ENCODE measurements at places on chromosomes 12 and 14.
A peak's percentile ranks its signal among the peaks of the same experiment; 100 is the strongest.

GRCh38 chr14:70618314-70618713 is 17.9 kb upstream of the MED6 start:
- no peak for DNase-seq

- DNase-seq = no peak
Measured at GRCh38 chr12:84412226-84412625, 500.4 kb downstream of the SLC6A15 start.

DNA sequence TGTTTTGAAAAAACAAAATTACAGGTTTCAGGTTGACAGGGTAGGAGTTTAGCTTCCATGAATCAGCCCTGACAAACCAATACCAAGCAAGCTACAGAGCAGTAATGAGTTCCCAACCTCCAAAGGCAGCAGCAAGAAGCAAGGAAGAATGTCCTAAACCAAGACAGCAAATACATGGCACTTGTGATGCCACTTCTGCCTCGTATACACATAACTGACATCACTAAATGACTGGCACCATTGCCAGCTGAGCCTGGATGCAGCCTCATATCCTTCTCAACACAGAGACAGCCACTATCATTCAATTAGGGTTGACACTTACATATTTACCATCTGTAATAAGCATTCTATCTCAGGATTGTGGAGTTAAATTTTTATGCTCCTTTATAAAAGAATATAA is 35.0 kb upstream of the MDM1 start:
- DNase-seq = no peak

- no peak for DNase-seq
Measured at GRCh38 chr12:6507102-6507998, 13.4 kb downstream of the NCAPD2 start.

DNA sequence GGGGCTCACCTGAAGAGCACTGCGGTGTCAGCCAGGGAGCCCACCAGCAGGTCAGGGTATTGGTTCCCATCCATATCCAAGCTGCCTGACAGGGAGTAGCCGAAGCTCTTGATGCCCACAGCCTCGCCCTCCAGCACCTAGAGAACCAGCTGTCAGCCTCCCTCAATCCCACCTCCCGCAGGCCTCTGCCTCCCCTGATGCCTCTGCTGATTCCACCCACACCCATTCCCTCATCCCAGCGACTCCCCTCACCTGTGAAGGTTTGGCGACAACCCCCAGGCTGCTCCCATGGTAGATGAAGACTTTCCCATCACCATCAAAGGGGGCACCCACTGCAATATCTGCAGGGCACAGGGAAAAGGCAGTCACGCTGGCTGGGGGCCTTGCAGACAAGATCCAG is 10.0 kb downstream of the ITGA7 start:
- peak; percentile 27 for DNase-seq

DNA sequence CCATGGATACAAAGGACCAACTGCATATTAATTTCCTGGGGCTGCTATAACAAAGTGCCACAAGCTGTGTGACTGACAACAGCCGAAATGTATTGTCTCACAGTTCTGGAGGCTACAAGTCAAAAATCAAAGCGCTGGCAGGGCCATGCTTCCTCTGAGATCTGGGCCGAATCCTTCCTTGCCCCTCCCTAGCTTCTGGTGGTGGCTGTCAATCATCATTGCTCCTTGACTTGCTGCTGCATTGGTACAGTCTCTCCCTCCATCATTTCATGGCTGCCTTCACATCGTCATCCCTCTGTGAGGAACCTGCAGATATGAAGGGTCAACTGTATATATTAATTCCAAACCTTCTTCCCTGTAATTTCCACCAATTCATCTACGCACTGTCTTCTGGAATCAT is 118.3 kb downstream of the EXOC5 start:
- DNase-seq = no peak

GRCh38 chr12:102107970-102108369 is 11.9 kb downstream of the NUP37 start:
- no peak for DNase-seq

GRCh38 chr12:57096748-57097553 is 8.0 kb downstream of the NAB2 start:
- no peak for DNase-seq

DNA sequence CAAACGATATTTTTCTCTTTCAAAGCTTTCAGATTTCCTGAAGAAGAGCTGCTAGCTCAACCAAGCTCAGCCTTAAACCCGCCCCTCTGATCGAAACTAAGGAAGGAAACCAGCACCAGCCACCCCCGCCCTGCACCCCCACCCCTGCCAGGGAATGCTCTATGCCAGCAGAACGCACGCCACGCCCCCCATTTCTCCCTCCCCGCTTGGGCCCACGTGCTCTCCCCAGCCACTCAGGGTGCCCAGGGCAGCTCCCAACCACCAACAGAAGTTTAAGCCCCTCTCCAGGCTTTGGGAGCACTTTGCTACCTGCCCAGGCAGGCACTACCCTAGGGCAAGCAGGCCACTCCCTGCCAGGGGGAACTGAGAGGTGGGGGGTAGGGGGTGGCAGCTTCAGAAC is 18.8 kb upstream of the KRT78 start:
- DNase-seq = no peak

GRCh38 chr14:86357876-86358275 is 827.9 kb downstream of the FLRT2 start:
- no peak for DNase-seq

GRCh38 chr12:100484891-100485471 is 11.3 kb downstream of the NR1H4 start:
- no peak for DNase-seq

DNA sequence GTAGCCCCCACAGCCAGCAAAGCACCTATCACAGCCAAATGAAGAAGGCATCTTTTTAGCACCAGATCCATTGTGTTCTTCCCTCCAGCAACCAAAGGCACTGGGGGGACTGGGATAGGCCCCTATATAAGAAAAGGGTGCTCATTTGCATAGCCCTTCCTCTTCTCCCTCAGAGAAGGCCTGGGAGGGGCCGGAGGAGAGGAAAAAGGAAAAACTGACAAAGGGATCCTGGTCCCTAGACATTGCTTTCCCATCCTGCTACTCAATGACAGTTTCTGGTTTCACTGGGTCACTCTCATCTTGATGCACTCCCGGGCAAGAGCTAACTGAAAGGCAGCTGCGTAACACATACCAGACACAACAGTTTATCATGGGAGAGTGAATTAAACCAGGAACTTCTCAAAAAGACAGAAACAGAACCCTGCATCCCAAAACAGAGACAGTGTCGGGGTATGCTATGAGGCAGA is at the start of gene PMEL:
Gene PMEL, minus strand, starts transcription at position 102 of the 467 bp plus-strand sequence. Its CDS starts 31 bp downstream, at position 71.
- no peak for DNase-seq

DNA sequence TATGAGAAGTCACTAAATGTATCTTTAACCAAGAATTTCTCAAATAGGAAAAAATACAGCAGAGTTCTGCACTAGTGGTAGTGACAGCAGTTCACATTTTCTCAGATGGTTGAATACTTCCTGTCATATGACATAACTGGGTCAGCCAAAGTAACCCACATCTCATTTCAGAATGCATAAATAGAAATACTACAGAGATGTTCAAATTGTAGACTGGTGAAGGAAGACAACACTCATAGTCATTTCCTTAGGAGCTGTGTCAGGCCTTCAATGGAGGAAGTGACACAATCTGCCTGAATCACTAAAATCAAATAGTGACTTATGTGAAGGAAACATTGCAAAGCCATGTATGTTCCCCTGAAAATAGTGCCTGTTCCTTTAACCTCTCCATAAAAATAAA is 32.4 kb downstream of the FERMT2 start:
- DNase-seq = no peak

GRCh38 chr12:2177003-2177402 is 124.2 kb downstream of the CACNA1C start:
- no peak for DNase-seq

DNA sequence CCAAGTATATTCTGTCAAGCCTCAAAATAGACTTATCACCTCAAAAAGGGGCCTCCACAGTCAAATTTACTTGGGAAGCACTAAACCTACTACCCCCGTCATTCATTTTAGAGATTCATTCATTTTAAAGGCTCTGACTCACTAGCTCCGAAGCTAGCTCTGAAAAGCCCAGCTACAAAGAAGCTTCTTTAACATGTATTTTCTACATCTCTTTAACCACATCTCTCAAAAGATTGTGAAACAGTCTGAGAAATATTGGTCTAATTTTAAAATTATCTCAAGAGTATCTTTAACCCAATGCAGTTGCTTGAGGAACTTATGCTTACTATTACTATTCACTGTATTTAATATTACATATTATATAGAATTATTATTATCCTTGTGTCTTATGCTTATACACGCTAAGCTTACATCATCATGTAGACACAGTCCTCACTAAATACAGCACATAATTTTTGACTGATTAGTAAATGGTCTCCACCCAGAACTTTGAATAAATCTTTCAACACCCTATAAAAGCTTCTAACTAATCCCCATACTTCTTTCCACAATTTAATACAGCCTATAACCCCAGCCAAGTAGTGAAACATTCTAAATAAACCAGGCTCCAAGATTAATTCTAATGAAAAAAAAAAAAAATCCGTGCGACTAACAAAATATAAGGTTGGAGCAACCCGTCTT is 7.8 kb downstream of the NT5DC3 start:
- no peak for DNase-seq

GRCh38 chr12:45292486-45293195 is 76.7 kb downstream of the ANO6 start:
- no peak for DNase-seq

DNA sequence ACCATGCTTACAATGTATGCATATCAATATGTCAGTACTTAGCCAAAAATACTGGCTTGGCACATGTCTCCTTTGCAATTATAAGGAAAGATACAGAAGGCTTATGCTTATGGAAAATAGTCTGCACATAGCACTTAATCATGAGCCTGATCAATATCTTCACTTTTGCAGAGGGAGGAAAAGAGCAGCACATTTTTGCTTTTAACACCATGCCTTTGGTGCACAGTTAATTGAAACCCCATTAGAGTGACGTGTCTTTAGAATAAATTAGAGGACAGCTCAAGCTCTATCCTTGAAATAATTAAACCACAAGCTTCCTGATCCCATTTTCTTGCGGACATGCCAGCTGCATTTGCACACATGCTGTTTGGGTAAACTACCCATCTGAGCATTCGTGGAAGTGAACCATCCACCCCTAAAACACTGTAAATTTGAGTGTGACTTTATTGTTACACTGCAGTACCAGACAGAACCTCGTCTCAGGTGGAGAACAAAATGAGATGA is 839.9 kb upstream of the MGAT4C start:
- DNase-seq = no peak

DNA sequence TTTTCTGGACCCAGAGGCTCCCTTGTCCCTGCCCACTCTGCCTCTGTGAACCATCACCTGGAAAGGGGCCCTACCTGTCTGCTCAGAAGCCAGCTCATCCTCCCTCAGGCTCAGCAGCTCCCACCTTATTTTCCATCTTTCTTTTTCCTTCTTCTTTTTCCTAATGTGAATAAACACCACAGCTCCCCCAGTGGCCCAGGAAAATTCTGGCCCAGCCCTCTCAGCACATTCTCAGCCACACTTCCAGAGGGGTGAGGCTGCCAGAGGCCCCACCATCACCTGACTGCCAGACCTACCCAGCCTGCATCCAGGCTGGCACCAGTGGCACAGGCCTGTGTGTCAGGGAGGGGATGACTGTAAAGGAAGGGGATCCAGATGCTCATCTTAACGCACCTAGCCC is 23.0 kb downstream of the ZFHX2 start:
- no peak for DNase-seq

DNA sequence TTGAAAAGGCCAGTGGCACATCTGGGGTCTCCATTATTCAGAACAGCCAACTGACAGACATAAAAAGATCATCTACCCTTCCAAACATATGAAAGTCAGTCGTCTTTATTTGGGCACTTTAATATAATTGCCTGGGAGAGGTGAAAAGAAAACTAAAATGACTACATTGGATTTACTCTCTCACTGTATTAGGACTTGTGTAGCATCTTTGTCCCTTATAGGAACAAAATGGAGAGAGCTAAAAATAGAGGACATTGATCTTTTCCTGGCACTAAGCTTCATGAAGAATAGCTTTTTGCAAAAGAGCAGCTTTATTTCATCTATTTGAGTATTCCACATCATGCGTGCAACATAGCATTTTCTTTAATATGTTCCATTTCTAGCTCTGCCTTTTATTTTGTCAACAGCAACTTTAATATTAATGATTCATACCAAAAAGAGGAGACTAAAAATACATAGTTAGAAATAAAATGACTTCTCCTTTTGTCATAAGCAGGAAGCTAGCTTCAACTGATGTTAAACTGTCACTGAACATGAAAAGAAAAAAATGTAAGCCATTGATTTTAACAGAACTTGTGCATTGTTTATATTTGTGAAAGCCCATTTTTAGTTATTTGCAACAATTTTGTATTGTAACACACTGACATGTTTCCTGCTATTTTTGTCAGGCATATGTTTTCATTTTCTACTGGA is 254.6 kb downstream of the SEC23A start:
- no peak for DNase-seq

- no peak for DNase-seq
Measured at GRCh38 chr12:67354966-67355365, 85.8 kb downstream of the CAND1 start.

- DNase-seq = no peak
Measured at GRCh38 chr12:89468648-89469326, 55.8 kb downstream of the GALNT4 start.

DNA sequence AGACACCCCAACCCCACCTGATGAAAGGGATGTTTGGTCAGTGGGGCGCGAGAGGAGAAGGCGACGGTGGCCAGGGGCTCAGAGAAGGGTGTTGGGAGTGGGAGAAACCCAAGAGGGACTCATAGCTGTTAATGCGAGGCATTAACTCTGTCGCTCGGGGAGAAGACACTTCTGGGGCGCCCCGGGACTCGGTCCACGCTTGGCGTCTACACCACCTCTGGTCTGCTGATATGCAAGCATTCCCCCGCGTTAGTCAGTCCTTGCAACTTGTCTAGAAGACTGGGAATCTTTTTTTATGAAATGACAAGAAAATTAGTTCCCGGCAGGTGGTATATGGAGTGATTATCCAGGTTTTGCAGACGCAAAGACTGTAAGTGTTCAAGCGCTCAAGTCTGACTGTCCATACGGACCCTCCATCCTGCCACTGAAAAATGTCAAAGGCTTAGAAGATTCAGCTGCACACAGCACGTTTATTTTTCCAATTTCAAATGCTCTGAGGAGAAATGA is 360 bp upstream of the SLC35F4 start:
- DNase-seq = no peak

Data from activated CD4-positive, CD25-positive, alpha-beta regulatory T cell treated with anti-CD3 and anti-CD28 coated beads, Interleukin-2, amount 50 U/mL, for 72 hours (primary cell).